ENCODE measurements at places on chromosomes 4 and X.

DNA sequence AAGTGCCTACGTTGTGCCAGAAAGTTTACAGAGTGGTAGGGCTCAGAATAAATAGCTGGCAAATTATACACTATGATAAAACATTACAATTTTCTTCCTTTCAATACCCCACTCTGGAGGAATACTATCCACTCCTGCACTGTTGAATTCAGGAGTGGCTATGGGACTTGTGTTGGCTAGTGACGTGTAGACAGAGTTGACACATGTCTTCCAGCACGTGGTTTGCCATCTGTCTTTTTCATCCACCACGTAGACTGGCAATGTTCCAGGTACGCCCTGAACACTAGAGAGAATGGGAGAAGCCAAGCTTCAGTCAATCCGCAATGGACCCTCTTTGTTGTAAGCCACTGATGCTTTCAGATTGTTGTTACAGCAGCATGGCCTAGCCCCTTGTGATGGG lies 168.8 kb upstream of the RBPJ start:
- DNase-seq: no peak

DNA sequence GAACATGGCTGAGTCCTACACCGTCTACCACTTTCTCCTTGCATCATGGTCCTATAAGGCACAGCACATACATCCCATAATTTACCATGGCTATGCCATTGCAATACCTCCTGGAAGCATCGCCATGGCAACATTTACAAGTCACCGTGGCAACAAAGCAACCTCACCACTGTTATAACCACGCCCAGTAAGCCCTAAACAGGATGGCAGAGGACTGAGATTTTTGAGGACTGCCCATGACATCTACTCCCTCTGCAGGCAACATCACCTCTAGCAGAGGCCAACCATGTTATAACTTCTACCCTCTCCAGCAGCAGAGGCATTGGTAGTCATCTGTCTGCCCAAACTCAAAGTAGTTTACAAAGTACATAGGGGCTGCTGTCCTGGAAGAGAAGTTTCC lies 29.7 kb downstream of the BCOR start:
- DNase-seq: no peak

DNA sequence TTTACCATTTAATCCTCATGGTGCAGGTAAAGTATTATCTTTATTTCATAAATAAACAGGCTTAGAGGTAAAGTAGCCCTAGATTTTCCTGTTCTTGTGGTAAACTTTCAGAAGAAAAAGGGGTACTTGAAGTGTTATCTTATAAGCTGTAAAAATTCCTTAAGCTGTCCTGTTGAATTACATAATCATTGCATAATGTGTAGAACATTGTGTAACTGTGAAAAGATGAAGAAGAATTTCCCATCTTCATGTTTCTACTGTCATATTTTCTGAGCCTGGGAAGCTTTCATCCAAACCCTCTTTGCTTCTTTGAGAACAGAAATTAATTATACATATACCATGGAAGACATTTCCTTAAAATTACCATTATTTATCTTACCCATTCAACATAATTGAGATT lies 90.5 kb downstream of the ELOVL6 start:
- no peak for DNase-seq

GRCh38 chr4:111501946-111502345 lies 643.3 kb upstream of the FAM241A start:
- DNase-seq: no peak

GRCh38 chr4:7328913-7329638 lies 105.7 kb downstream of the PSAPL1 start:
- DNase-seq: no peak

DNA sequence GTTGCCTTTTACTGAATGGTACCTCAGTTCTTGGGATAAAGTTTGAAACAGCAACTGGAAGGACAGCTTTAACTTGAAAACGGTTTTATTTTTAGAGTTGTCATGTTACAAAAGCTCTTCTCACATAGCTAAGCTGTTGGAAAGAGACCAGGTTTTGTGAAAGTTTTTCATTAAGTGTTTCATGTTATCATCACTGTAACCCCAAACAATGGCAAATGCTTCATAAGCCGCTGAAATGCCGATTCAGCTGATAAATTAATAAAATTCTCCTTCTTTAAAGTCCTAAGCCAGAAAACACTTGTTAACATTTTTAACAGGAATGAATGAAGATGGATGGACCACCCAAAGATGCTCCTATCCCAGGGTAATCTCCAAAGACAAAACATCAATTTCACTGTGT lies 76.1 kb upstream of the IRF2 start:
- DNase-seq: no peak

- no peak for DNase-seq
Measured at GRCh38 chrX:141814213-141814857, 23.8 kb upstream of the MAGEC3 start.

DNA sequence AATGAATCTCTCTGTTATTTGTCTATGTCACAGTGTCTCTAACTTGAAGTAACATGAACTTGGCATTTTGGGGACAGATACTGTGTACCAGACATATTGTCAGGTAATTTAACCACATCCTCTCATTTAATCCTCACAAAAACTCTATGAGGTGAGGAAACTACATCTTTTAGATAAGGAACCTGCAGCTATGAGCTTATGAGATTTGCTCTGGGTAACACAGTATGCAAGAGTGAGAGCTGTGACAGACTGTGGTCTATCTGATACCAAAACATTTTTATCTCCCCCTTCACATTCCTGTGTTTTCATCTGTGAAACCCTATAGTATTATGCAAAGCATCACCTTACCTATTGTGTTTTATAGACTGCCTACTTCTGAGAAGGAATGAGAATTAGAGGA lies 58.4 kb upstream of the HS3ST1 start:
- DNase-seq: no peak

DNA sequence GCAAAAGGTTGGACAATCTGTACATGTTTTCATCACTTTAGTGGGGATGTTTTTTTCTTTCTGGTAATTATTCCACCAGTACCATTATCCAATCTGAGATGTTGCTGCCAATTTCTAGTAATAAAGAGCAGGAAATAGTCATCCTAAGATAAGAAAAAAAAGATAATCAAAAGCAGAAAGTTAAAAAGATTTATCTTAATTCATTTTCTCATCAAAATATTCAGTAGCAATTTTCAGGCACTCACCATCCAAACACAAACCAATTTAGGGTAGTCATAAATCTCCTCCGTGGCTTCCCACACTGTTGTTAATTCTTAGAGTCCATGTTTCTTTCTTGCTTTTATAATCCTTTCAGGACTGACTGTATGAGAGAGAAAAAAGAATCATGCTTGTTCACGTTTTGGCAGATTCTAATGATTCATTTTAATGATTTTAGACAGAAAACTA lies 263.7 kb upstream of the UGT8 start:
- no peak for DNase-seq

GRCh38 chrX:20680998-20681397 lies 414.3 kb upstream of the RPS6KA3 start:
- DNase-seq: no peak

DNA sequence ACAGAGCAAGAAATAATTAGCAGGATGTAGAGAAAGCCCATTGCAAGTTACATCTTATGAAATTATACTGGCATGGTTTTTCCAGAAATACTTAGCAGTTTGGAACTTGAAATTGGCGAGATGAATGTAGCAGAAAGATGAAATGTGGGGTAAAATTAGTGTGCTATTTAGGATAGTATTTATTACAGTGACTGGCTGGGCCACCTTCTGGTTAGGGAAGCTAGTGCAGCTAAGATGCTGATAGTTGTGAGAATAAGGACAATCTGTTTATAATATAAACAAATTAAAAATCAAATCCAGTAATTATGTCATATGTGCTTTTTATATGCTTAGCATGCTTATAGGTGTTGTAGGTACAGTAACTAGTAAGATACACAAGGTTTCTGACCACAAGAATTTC lies 74.8 kb downstream of the IL15 start:
- no peak for DNase-seq

GRCh38 chrX:16870862-16871815 lies 977 bp upstream of the RBBP7 start:
- no peak for DNase-seq

DNA sequence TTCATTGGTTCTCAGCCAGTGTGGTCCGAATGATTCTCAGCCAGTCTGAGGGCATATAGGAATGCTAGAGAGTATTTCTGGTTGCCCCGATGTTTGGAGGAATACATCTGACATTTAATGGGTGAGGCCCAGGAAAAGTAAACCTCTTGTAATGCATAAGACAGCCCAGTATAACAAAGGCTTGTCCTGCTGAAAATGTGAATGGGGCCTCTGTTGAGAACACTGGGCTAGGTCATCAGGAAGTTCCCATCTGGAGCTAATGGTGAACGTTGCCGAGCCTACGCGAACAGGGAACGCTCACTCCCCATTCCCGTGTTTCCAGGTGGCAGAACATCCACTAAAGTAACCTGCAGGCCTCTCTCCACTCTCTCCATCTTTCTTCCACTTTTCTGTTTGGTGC lies 132.0 kb upstream of the CLNK start:
- no peak for DNase-seq

DNA sequence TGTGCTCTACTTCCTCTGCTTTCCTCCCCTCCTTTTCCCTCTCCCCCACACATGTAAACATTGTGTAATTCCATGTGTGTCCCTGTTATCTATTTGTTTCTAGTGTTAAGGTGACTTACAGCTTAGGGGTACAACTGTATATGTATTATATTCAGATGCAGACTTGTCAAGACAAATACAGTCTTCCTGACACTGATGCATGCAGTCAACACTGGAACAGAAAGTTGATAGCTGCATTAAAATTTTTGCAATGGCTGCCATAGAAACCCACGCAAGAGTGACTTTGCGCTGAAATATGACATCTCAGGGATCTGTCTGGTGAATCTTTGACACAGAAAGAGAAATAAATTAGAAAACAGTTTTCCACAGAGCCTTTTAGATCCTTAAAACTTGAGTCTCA lies 656.7 kb downstream of the IL1RAPL1 start:
- no peak for DNase-seq

DNA sequence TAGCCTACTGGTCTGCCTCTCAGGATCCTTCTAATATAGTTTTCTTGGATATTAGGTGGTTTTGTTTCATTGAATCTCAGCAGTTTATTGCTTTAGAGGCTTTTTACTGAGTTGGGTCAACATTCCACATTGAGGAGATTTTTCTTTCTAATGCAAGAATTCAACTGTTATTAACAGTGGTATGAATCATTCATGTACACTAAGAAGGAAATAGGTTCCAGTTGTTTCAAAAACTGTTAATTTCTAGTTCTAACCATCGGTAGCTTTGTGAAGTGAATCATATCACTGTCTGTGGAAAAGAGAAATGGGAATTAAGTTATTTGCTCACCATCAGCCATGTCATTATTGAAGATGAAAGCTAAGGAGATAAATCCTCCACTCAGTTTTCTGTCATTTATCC lies 331.5 kb downstream of the RPA4 start:
- no peak for DNase-seq

DNA sequence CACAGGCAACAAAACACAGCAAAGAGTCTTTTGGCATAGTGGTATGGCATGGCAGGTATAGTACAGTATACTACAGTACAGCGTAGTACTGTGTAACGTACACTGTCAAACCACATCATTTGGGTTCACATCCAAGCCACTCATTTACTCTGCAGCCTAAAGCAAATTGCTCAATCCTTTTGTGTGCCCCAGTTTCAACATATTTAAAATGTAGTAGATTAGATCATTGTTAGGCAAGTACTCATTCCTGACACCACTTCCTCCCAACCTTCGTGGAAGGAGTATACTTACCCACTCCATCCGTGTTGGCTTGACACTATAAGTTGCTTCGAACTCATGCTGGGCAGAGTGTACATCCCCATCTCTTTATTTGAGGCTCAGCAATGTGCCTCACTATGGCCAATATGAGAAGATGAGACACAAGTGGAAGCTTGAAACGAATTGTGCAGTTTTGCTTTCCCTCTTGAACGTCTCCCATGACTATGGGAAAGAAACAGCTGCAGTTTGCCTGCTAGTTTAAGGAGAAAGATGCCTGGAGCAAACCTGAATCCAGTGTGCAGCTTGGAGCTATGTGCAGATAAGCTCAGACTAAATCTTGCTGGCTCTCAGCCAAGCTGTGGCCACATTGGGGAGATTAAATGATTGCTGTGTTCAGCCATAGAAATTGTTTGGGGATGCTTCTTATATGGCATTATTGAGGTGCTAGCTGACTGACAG lies 85.7 kb upstream of the TBL1X start:
- DNase-seq: no peak

GRCh38 chrX:30935985-30936384 lies 46.9 kb upstream of the TAB3 start:
- no peak for DNase-seq

GRCh38 chr4:23747281-23747735 lies 142.5 kb downstream of the PPARGC1A start:
- no peak for DNase-seq

DNA sequence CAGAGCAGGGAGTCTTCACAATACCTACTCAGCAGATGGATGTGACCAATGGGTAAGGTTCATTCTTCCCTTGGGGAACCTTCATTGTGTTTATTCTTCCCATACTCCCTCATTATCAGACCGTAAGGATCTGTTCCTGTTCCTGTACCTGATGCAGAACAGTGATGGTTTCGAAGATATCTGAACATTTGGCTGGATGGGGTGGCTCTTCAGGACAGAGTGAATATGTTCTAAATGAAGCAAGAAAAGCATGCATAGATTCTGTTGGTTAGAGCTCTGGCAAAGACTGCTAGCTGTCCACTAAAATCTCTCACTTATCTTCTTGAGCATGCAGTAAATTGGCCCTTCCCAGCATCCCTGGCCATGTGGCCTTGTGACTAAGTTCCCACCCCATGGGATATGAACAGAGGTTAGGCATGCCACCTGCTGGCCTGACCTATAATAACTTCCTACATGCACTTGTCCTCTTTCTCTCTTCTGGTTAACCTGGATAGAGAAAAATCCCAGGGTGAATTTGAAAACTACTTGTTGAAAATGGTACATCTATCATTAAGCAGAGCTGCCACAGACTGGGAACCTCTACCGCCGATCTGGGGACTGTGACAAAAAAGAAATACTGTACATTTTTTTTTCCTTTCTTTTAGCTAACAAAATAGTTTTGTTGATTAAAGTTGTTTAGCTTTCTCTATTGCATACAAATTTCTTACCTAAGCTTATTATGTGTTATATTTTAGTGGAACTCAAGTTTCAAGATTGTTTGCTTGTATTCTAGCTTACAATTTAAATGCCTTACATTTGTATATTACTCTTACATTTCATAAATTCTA lies 60.0 kb upstream of the BANK1 start:
- peak; percentile 14 for DNase-seq

DNA sequence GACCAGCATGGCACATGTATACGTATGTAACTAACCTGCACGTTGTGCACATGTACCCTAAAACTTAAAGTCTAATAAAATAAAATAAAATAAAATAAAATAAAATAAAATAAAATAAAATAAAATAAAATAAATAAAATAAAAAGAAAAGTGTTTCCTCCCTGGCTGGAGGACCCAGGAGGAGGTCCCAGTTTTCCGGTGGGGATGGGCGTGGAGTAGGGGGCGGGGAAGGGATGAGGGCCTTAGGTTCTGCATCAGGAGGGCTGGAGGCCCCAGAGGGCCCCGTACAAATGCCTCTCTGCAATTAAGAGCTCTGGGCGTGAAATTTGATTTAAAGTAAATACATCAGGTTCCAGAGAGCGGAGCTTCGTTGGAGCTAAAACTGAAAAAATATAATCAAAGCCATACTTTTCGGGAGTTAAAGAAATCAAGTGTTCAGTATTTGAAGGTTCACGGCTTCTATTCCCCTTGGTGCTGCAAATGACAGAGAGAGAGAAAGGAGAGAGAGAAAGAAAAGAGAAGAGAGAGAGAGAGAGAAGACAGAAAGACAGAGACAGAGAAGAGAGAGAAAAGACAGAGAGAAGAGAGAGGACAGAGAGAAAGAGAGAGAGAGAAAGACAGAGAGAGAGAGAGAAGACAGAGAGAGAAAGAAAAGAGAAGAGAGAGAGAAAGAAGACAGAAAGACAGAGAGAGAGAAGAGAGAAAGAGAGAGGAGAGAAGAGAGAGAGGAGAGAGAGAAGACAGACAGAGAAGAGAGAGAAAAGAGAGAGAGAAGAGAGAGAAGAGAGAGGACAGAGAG lies 8.7 kb upstream of the SHOX start:
- DNase-seq: no peak
